ENCODE measurements at places on chromosomes 13 and 19.
A peak's percentile ranks its signal among the peaks of the same experiment; 100 is the strongest.

GRCh38 chr13:30088312-30088855 is 219.0 kb downstream of the KATNAL1 start:
- no peak for DNase-seq

DNA sequence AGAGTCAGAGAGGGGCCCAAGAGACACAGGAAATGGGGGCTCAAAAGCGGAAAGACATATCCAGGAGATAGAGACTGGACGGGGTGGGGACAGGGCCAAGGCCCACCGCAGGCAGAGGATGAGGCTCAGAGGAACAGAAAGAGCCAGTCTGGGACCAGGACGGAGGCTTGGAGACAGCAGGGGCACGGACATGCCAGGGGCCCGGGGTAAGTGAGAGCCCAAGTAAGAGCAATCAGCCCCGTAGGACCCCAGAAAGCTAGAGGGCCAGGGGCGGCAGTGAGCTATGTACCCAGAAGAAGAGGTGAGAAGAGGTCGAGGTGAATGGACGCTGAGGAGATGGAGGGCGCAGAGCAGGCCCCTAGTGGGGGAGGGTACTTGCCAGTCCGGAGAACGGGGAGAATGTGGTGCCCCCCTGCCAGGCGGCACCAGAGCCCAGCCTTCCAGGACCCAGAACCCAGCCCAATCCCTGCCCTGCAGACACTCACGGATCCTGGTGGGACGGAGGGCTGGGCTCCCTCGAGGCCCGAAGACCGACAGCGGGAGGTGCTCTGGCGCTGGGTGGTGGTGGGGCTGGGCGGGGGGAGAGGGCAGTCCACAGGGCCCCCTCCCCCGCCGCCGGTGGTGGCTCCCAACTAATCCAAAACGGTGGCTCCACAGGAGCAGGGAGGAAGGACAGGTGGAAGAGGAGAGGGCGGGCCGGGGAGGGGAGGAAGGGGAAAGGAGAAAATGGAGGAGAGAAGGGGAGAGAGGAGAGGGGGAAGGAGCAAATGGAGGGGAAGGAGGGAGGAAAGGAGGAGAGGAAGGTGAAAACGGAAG is 1.0 kb downstream of the GRIK5 start:
- no peak for DNase-seq

- DNase-seq = no peak
Measured at GRCh38 chr13:91904597-91904996, 506.2 kb downstream of the GPC5 start.

DNA sequence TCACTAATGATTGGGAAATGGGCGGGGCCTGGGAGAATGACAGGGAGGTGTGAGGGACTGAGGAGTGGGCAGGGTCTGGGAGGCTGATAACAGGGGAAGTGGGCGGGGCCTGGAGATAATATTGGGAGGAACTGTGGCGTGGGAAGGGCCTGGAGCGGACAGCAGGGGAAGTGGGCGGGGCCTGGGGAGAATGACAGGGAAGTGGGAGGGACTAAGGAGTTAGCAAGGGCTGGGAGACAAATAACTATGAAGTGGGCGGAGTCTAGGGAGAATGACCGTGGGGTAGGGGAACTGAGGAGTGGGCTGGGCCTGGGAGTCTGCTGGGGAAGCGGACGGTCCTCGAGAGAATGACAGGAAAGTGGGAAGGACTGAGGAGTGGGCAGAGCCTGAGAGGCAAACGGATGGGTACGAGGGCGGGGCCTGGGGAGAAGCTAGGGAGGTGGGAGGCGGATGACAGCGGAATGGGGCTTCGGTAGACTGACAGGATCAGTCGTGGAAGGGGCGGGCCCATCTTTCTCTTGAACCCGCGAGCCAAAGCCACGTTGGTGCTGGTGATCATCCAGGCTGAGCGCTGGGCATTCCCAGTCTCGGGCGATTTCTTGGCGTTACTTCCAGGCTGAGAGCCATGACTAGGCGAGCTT is 14.0 kb upstream of the TUBB4A start:
- peak; percentile 47 for DNase-seq

DNA sequence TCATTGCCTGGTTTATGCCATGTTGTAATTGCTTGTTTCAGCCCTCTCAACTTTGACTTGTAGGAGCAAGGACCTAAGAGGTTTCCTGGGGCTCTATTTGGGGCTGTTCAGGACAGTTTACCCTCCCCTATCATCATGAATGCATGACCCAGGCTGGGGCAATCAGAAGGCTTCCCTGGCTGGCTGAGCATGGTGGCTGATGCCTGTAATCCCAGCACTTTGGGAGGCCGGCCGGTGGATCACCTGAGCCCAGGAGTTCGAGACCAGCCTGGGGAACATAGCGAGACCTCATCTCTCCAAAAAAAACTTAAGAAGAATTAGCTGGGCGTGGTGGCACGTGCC is 6.1 kb upstream of the LSM4 start:
- no peak for DNase-seq

- no peak for DNase-seq
Measured at GRCh38 chr13:95388420-95389079, 87.3 kb upstream of the ABCC4 start.

- DNase-seq = no peak
Measured at GRCh38 chr13:53844473-53845146, 816.0 kb downstream of the OLFM4 start.

DNA sequence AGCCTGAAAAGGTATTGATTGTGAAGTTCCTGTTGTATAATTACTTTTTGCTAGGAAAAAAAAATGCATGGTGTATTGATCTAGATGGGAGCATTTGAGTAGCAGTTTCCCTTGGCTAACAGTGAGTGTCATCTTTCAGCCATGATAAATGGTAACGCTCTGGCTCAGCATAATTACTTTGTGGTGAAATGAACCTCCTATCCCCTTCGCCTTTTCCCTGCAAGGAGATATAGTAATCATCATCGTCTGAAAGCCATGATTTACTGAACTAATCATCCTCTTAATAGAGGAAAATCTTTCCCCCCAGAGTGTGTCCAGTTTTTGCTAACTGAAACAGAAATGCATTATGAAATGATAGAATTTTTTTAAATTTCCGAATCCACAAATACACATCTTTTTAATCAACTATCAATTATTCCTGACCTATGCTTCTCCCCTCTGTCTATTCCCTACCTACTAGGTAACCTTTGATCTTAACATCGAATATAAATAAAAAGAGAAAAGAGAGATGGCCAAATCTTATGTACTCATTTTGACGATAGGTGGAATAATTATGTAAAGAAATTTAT is 88.7 kb downstream of the MAB21L1 start:
- no peak for DNase-seq

GRCh38 chr13:49584771-49585182 is 581 bp downstream of the RCBTB1 start:
- no peak for DNase-seq

GRCh38 chr13:73910733-73911132 is 223.5 kb downstream of the KLF12 start:
- no peak for DNase-seq

- peak; percentile 48 for DNase-seq
Measured at GRCh38 chr19:45508417-45508860, 1.2 kb downstream of the VASP start.

All from naive thymus-derived CD8-positive, alpha-beta T cell (primary cell).